Activated T-cell treated with anti-CD3 and anti-CD28 coated beads, Interleukin-2, amount 50 U/mL, for 48 hours (primary cell): ENCODE measurements at places on chromosomes 1 and 21.

DNA sequence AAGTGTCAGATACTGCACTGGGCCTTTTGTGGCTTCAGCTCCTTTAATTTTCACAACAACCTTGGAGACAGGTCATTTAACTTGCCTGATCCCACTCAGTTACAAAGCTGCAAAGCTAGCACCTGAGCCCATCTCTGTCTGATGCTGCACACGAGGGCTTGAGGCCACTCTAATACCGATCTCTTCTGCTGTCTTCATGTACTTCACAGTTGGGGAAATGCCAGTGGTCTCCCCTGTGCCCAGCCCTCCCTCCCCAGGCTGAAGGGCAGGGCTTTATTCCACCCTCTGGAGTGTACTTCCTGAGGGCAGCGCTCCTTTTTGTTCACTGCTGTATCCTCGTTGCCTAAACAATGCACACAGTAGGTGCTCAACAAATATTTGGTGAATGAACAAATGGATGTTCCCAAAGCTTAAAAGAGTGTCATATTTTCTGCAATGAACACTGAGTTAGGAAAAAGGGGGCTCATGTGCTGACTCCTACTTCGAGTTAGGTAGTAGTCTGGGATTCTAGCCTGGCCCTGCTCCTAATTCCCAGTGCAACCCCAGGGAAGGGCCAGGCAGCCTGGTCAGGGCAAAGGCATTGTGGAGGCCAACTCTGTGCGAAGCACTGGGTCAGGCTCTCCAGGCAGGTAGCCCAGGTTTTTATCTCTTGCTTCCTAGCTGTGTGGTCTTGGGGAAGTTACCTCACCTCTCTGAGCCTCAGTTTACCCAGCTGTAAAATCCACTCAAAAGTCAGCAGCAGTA, 1.1 kb downstream of the TMCO4 start:
- no peak for DNase-seq

- DNase-seq: no peak
Observed at GRCh38 chr1:182625719-182626504, 21.7 kb upstream of the RGS16 start.

- DNase-seq: no peak
Observed at GRCh38 chr1:26031611-26032220, 10.1 kb downstream of the EXTL1 start.

DNA sequence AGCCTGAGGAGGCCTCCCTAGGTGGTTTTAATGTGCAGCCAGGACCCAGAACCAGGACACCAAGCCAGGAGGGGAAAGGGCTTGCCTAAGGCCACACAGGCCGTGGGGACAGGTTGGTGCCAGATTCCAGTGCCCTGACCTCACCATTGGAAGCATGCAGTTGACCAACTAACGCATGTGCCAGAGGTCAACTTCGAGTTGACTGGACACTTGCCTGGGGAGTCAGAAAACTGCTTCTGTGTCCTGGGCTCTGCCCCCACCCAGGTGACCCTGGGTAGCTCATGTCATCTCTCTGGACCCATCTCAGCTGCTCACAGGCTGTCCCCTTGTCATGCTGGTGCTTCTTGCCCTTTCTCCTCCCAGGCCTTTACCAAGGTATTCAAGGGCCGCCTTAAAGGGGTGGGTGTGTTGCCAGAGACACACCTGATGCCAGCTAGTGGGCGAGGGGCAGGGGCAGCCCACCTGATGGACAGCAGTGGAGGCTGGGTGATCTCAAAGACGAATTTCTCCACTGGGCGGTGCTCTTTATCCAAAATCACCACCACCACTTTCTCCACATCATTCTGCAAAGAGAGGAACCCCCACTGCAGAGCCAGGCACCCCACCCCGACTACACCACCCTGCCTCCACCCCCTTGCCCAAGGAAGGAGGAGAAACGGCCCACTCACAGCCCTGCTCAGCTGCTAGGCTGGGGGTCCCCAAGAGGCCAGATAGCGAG, 4.4 kb downstream of the MAD2L2 start:
- no peak for DNase-seq

DNA sequence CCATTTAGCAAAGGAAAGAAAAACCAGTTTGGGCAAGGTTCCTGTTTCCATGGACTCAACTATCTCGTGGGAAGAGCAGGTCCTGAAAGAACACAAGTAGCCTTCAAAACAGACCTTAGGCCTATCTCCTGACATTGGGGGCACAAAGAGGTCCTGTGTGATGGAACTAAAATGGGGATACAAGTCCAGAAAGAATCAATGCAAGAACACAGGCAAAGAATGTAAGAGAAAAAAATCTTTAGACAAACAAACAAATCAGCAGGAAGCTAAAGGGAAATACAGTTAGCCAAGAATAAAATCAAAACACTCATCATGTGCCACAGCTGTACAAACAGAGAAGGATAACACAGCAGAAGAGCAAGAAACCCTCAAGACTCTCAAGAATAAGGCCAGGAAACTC, 28.2 kb downstream of the SLC30A10 start:
- no peak for DNase-seq

GRCh38 chr1:198007687-198008607, 90.8 kb downstream of the LHX9 start:
- no peak for DNase-seq

GRCh38 chr1:55931081-55931940, 648.1 kb downstream of the PLPP3 start:
- no peak for DNase-seq

DNA sequence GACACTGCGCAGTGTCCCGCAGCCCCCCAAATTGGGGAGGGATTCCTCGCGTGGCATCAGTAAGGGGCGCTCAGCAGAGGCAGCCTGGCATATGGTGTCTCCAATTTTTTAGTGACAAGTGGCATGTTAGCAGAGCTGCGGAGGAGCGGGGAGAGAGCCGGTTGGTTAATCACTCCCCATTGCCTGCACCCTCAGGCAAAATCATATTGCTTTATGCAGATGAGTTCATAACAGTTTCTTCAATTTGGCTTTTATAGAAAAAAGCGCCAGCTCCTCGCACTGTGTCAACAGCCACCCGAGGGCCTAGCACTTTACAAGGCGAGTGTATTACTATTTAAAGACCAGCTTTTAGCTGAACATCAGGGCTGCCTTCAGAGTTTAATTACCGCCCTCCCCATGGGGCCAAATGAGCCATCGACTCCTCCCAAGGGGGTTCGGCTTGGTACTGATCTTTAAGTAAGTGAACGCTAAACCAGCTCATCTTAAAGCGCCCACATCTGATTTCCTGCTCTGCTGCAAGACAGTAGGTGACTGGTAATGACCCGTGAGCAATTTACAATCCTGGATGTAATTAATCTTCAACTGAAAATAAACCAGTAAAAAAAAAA, 298.9 kb downstream of the DSCAM start:
- DNase-seq: no peak

DNA sequence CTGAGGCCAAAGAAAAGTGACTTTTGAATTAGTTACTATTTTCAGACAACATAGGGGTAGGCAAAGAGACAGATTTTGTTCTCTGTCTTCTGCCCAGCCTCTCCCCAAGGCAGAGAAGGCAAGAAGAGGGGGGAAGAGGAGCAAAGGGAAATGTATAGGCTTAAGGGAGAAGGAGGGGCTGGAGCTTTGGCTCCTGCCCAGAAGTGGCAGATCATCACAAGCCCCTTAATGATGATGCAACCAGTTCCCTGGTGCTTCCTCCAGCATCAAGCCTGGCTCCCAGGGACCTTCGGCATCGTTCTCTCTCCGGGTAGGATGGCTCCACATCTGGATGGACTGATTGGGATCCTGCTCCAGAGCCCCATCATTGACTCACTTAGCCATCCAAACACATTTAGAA, 112.8 kb downstream of the KCND3 start:
- no peak for DNase-seq

GRCh38 chr21:45164838-45165237, 90.5 kb downstream of the ADARB1 start:
- DNase-seq: no peak

GRCh38 chr1:156104065-156104810, 10.3 kb upstream of the LMNA start:
- peak; percentile 64 for DNase-seq

DNA sequence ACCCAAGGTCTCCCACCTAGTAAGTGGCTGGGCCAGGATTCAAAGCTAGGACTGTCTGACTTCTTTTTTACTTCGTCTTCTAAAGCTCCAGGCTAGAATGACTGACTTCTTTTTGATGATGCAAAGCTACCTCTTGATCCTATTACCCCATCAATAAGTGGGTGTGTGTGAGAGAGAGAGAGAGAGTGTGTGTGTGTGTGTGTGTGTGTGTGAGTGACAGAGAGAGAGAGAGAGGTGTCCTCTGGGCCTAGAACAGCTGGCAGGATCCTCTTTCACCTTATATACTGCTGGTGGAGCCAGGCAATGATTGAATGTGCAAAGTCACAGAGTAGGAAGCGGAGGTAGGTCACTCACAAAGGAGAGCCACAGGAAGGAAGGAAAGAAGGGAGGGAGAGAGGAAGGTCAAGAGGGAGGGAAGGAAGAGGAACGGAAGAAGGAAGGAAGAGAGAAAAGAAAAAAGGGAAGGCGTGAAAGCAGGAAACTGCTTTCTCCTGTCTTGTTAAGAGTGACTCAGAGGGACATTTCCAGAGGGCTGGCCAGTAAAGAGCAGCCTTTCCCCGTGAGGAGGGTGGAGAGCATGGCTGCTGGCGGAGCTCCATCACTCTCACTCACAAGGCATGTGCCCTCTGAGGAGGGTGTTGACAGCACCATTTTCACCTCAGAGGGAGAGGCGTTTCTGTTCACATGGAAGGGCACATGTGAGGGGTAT, 68.9 kb downstream of the CDC7 start:
- no peak for DNase-seq

DNA sequence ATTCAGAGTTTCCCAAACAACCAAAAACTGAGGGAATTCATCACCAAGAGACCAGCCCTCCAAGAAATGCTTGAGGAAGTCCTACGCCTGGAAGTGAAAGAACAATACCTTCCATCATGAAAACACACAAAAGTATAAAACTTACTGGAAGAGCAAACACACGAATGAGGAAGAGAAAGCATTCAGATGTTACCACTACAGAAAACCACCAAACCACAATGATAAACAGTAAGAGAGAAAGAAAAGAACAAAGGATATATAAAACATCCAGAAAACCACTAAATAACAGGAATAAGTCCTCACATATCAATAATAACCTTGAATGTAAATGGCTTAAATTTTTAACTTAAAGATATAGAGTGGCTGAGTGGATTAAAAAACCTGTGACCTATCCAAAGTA, 58.5 kb upstream of the BCL10 start:
- DNase-seq: no peak

GRCh38 chr21:35138665-35139381, 89.7 kb upstream of the RUNX1 start:
- peak; percentile 73 for DNase-seq

DNA sequence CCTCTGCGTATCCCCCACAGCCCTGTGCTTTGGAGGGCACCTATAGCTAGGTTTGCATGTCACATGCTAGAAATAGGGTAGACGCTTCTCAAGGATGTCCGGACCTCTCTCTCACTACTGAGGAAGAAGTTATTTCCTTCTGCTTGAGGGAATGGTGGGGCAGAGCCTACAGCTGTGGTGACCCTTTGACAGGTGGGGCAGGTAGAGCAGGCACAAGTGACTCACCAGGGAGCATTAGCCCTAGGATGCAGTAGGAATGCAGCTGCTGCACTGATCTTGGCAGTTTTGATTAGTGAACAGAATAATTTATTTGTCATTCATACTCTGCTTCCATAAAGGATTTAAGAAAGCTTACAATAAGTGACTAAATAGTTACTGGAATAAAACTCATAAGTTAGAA, 129.6 kb upstream of the HOOK1 start:
- DNase-seq: no peak

- no peak for DNase-seq
Observed at GRCh38 chr1:192632641-192633532, 3.1 kb upstream of the RGS13 start.

DNA sequence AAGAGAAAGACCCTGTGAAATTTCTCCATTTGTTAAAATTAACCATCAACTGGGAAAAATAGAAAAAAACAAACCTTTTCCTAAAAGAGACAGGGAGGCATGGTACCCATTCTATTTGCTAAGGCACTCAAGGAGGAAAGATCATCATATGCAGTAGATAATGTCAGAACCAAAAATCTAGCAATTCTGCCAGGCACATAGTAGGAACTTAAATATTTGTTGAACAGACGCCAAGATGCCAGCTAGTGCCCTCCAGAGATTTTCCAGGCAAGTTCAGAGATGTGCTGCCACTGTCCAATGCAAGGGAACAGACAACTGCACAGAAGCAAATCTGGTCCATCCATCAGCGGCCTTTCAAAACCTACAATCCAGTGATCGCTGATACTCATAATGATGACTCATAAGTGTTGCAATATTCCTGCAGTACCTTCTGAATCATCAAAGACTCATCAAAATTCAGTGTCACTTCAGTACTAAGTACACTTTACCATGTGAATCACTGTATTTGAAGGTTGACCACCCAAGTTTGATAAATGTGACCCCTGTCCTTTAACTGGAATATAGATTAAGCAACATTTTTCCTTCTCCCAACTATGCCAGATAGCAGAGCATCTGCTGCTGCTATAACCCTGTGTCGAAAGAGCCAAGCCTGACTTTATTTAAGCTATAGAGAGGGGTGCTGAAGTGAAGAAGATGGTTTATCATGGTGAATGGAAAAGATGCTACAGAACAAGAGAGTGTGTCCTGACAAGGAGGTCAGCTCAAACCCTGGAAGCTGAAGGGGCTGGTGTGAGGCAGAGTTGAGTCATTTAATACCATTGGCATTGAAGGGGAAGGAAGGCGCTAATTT, 99.1 kb downstream of the MT1HL1 start:
- DNase-seq: no peak

DNA sequence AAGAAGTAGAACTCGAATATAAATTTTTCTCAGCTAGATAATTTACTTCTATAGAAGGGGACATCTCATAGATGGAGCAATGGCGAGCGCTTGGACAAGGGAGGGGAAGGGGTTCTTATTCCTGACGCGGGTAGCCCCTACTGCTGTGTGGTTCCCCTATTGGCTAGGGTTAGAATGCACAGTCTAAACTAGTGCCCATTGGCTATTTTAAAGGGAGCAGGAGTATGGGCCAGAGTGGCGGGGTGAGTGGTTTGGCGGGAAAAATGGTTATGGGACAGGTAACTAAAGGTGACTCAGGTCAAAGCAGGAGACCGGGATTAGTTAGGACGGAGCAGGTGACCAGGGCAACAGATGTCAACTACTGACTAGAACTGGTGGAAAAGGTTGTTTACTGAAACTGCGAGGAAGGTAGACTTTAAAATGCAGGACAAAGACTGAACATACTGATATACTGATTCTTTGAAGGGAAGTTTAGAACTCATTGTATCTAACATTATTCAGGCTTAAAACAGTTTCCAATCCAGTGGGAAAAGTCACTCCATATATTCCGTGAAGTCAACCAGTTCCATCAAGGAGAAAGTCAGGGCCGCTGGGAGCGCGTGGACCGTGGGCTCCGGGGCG, 940 bp upstream of the ATAD3A start:
- peak; percentile 53 for DNase-seq
